ENCODE measurements at places on chromosomes 5 and 9. TPM values are rescaled to one million over a fixed set of nuclear protein-coding genes. Genes with fewer than 3 reads are reported as not detected.
A peak's percentile ranks its signal among the peaks of the same experiment; 100 is the strongest.

DNA sequence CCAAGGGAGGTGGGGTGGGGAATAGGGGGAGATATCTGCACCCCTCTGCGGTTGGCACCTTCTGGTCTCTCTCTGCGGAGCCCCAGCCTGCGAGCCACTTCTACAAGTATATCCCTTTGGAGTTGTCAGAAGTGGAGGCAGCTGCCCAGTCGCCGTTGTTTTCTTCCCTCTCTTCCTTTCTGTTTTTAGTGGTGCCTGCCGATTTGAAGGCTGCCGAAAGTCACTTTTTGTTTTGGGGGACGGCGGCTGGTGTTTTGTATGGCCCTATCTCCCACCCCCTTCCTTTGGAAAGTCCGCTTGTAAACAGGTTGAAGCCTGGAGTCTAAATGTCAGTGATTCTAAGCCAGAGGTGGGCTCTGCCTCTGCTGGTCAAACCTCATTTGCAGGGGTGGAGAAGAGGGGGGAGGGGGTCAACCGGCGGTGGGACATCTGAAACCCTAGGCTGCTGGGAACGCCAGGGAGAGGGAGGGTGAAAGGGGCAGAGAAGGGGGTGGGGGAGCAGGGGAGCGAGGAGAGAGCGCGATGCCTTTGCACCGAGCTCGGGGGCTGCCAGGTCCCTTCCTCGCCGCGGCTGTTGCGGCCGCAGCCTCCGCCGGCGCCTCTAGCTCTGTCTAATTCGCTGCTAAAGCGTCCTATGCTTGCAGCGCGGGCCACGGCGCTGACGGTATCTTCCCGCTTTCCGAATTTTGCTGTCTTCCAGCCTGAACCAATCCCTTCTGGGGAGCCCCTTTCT is at the start of gene FGF10:
FGF10 (minus strand) TSS at position 331 of the 733 bp plus-strand sequence. CDS start 738 bp downstream, outside the sequence.
- peak; percentile 72 for DNase-seq

GRCh38 chr9:121499427-121500164 is at the start of gene GGTA1:
Gene GGTA1 (minus strand): TSS chr9:121499844. CDS start chr9:121467922, 31,922 bp downstream.
- DNase-seq = peak; percentile 90

CDH12 gene
- not detected for total RNA-seq

INSYN2B gene
- total RNA-seq = not detected

GRCh38 chr9:14515049-14515448 is 178.2 kb downstream of the ZDHHC21 start:
- no peak for DNase-seq

- DNase-seq = no peak
These were observed 26.5 kb upstream of the CLPTM1L start for GRCh38 chr5:1371218-1371971.

DNA sequence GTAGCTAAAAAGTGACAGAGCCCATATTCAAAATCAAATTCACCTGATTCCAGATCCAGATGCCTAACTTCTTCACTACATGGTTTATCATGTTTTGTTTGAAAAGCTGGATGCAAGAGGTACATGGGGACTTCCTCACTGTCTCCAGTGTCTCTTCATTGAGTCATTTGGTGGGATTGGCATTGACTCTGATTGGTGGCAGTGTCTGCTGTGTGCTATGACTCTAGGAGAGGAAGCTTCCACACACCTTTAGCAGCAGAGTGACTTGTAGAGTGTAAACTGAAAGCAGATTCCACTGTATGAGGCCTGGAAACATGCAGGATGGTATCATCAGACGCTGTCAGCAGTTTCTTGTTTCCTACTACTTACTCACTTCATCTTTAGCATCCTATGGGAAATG is 250.9 kb upstream of the SEMA6A start:
- DNase-seq = no peak

DNA sequence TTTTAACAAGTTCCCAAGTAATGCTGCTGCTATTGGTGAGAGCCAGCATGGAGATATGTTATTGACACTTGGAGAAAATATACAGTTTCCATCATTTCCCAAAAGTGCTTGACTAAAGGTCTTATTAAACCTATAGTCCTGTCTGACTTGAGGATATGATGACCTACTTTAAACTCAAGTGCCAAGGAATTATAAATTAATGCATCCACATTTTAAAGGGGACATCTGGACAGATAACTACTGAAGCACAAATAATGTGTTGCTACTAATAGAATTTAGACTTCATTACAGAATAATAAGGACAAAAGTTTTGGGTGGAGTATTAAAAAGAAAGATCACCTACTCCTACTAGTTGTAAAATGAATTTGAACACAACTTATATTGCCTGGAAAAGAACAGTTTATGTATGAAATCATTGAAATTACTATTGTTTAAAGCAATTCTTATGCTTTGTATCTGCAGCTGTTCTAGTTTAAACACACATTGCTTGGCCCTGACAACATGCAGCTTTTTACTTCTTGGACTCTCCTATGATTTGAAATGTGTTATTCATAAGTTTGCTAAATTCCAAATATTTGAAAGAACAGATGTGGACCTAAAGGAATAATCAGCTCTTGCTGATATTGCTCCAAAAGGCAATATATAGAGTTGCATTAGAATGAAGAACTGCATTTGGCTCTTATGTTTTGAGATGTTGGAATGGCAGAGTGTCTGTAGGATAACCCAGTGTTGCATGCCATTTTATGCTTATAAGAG is 73.4 kb downstream of the SGCD start:
- DNase-seq = no peak

DNA sequence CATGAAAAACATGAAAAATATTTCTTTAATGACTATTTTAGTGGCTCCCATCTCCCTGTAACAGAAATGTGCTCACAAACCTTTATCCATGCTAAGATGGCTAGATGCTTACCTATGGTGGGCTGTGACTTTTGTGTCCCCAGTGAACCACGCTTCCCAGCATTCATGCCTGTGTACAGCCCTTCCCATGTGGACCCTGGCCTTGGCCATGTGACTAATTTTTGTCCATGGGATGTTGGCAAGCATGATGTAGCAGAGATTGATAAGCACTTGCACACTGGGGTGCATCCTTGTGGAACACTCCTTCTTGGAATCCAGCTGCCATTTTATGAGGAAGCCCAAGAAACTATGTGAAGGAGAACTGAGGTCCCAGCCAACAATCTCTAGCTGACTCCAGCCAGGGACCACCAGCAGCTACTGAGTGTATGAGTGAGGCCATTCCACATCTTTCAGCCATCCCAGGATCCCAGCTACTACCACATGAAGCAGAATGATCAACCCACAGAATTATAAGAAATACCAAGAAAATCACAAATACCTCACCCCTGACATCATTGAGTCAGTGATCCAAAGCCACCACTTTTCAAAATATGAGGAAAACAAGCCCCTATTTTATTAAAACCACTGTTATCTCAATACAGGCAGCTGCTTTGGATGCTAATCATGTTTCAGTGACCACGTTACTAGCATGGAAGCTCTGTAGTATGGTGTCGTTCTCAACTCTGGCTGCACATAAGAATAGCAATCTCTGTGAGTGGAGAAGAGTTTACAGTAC is 16.1 kb upstream of the RAI14 start:
- no peak for DNase-seq

DNA sequence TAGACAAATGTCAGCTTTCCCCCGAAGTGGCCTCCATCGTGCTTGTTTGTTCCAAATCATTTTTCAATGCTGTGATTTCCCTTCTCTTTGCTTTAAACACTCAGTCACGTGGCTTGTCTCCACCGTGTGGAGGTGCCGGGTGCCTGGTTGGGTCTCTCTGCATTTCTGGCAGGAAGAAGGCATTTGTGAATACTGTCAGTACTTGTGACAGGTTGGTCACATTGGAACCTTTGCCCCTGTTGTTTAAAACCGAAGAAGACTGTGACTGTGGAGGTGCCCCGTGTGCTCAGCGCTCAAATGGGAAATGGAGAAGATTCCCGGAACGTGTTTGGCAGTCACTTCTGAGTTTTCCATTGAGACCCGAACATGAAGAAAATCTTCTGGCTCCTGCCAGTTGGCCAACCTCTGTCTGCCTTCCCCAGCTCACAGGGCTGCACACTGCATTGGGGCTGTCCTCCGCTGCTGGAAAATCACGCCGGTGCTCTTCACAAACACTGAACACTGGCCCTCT is 74.6 kb downstream of the LMNB1 start:
- no peak for DNase-seq

HDAC3 gene
- total RNA-seq = 82.7 TPM

- DNase-seq = no peak
These were observed 15.6 kb downstream of the STX17 start for GRCh38 chr9:99921875-99922710.

DNA sequence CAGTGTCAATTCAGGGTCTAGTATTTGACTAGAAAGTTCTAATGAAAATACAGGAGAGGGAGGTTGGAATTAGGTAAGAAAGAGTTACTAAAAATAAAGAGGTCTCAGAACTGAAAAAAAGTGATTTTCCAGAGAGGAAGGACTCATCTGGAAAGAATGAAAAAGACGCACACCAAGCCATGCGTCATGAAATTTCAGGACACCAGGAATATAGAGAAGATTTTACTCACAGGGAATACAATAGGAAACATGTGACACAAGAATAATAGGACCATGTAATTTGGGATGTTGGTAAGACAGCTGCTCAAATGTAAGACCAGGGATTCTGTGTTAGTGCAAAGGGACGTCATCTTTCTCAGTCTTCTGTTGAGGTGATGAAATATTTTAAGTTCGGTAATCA is 224.7 kb downstream of the GDNF start:
- DNase-seq = no peak

ARID3C gene
- total RNA-seq = not detected

GRCh38 chr5:158878227-158878626 is 221.5 kb downstream of the EBF1 start:
- no peak for DNase-seq

ARHGEF37 gene
- total RNA-seq = 0.26 TPM

ENTPD8 gene
- 0.76 TPM for total RNA-seq

GRCh38 chr9:36437790-36438189 is 37.7 kb upstream of the RNF38 start:
- no peak for DNase-seq

SPATA31D4 gene
- total RNA-seq = not detected

GRCh38 chr5:27947088-27947487 is 908.7 kb upstream of the CDH9 start:
- no peak for DNase-seq

XRCC4 gene
- 19.3 TPM for total RNA-seq

DNA sequence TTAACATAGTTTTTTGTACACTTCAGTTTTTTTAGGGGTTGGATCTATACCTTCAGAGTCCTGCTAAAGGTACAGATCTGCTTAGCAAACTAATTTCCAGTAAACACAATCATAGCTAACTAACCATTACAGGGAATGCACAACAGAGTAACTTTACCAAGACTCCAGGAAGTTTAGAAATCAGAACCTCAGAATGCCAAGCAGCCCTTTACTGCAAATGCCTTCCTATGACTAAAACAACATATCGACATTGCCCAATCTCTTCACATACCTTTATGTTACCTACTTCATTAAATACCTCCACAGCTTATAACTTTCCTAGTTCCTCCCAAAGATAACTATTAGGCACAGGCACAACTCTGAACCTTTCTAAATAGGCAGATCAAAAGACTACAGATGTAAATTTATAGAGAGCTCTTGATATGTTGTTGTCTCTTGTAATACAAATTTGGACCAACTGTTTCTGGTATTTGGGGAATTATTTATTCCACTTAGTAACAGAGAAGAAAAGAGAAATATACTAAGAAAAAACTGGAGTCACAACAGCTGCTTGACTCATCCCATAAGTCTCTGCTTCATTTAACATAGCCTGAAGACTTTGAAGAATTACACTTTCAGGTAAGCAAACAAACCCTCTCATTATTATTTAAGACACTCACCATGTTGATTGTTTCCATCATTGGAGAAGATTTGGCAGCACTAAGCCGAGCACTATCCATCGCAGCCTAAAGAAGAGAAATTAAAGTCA is 46.0 kb upstream of the OR2K2 start:
- no peak for DNase-seq

- no peak for DNase-seq
These were observed 129.3 kb downstream of the GRIA1 start for GRCh38 chr5:153619771-153620170.
